ENCODE measurements at places on chromosomes 1 and 21.

- peak; percentile 86 for DNase-seq
Observed at GRCh38 chr1:218874313-218874712, 299.4 kb upstream of the LYPLAL1 start.

GRCh38 chr1:190754666-190755065, 277.0 kb upstream of the BRINP3 start:
- DNase-seq, result peak; percentile 53

DNA sequence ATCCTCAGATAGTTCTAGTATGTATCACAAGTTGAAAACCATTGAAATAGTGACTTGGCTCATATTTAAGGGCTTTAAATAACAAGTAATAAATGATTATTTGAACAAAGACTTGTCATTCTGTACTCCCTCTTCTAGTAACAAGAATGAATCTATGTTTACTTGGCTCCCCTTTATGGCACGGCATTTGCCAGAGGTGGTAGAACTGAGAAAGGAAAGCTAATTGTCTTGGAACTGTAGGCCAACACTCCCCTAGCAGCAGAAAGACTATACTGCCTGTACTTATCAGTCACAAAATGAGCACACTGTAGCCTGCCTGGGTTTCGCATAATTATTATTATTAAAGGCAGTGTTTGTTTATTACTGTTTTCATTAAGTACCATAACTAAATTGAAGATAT, 29.6 kb upstream of the SMYD2 start:
- DNase-seq, result no peak

DNA sequence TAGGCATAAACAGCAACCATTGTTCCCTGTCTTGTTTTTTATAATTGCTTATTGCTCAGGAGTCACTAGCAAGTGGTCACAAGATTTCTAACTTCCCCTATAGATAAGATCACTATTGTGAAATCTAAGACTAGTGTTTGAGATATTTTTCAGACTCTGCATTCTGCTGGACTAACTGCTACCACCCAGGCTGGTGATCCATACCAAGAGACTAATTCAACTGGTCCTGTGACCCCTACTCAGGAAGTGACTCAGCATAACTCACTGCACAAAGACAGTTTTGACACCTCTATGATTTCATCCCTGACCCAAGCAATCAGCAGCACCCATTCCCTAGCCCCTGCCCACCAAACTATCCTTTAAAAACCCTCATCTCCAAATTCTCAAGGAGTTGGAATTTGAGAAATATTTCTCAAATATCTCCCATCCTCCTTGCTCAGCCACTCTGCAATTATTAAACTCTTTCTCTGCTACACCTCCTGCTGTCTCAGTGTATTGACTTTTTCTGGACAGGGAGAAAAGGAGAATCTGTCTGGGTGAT, 52.7 kb downstream of the TRIM33 start:
- peak; percentile 44 for DNase-seq

GRCh38 chr1:3529099-3529729, 74.7 kb downstream of the ARHGEF16 start:
- no peak for DNase-seq

DNA sequence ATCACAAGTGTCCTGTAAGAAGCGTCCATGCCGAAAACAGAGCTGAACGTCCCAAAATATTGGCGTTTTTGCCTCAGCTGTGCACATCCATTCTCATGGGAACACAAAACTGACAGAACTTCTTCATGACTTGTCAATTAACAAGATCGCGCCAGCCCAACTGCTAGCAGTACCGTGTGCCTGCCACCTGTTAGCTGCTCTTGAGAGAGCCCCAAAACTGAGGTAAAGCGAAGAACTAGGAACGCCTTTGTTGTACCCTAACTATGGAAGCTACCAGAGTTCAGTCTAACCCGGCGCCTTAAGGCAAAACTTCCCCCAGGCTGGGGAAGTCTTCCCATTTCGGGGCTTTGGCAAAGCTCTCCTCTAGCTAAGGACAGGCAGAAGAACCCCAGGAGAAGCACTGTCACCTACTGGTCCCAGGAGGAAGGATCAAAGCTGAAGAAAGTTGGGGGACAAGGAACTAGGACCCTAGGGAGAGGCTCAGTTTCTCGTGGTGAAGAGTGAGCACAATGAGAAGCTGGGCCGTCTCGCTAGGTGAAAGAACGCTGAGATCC, 719 bp downstream of the EYA3 start:
- DNase-seq, result peak; percentile 6

DNA sequence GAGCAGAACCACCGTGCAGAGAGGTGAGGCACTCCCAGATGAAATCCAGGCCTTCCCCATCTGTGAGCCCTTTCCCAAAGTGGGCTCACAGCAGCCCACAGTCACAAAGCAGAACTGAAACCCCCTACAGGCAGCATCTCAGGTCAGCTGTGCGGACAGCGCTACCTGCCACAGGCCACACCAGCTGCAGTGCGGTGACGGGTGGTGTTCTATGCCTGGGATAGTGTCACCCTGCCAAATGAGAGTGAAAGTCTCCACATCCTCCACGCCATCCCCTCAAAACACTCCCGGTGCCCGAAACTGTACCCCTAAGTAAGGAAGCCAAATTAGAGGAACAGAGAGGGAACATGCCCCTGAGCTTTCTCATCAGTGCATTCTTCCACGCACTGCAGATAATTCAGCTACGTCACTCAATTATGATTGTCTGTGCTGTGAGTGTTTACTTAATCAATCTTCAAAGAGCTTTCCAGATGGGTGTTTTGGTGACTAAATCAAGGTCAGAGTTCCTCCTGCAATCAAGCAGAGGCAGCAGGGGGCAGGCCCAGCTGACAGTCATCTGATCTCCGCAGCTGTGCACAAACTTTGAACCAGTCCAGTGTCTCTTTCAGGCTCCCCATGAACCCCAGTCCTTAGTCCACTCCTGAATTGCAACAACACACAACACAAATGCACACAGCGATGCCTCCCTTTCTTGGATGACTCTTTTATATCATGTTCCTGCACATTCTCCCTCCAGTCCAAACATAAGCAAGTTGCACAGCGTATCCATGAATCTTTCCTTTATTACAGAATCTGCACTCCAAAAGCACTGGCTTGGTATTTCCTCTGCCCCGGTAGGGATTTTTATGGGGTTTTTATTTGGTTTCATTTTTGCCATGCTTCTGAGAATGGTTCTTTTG, 150.0 kb downstream of the TOMM20 start:
- peak; percentile 79 for DNase-seq

DNA sequence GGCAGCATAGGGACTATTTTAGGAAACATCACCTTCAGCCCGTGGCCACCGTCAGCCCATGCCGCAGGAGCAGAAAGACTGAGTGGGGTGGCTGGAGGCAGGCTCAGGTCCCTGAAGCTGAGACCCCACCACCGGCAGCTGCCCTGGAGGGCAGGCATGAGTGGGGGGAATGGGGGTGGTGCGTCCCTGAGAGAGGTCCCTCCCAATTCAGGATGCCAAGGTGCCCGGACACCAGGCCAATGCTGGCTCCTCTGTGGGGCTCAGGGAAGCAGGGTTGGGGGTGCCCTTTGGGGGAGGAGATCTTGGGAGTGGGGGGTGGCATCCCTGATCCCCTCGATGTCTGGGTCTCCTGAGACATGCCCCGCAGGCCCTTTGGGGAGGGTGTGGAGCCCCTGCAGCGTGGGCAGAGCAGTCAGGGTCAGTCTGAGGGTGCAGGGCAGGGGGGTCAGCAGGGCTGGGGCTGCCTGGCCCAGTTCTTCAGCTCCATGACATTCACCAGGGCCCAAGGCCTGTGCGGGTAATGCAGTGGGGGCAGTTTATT, 998 bp upstream of the TTC34 start:
- no peak for DNase-seq

DNA sequence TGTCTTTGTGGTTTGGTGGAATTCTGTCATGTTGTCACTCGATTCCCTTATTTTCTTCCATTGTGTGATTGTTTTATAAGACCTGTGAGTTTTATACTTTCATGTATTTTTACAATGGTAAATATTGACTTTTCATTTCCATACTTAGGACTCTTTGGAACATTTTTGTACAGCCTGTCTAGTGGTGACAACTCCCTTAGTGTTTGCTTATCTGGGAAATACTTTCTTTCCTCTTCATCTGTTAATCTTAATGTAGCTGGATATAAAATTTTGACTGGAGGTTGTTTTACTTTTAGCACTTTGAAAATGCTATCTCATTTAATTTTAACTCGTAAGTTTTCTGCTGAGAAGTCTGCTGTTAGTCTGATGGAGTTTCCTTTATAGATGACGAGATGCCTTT, 310.5 kb downstream of the NUF2 start:
- no peak for DNase-seq

DNA sequence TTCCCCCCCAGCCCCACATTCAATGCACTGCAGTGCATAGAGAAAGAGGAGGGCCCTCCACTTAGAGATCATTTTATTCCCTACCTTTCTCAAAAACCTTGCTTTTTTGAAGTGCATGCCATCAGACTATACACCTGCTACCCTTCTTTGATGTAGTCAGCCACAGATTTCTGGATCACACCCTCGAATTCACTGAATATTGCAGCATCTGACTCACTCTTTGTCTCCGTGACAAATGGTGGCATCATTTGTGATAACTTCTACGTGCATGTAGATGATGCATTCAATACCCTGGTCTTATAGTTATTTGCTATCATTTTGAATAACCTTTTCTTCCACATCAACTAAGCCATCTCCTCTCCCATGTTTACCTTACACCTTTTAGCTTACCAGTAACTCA, 310.3 kb upstream of the SGIP1 start:
- DNase-seq, result no peak

All from fibroblast of skin of abdomen (primary cell).